ENCODE measurements at places on chromosomes 1 and 21.

- no peak overlapping the region for H3K27ac ChIP-seq
- no peaks in the 10 kb centered on the region for H3K4me1 ChIP-seq
- no peaks in the 10 kb centered on the region for H3K36me3 ChIP-seq
These were observed 1007.4 kb downstream of the TTLL7 start for GRCh38 chr1:82991569-82991968.

DNA sequence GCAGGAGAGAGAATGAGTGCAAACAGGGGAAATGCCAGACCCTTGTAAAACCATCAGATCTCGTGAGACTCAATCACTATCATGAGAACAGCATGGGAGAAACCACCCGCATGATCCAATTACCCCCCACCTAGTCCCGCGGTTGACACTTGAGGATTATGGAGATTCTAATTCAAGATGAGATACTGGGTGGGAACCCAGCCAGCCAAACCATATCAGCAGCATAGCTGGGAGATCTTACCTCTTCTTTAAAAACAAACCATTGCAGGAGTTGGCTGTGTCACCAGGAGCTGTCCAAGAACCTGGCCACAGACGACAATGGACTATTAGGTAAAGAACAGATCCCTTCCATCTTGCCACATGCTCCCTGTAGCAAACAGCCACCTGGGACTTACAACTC is 422.7 kb downstream of the MATN1 start:
- no peaks in the 10 kb centered on the region for H3K36me3 ChIP-seq
- DNase-seq, result no peak
- H3K27ac ChIP-seq, result no peak overlapping the region
- H3K4me3 ChIP-seq, result no peak overlapping the region
- H3K27me3 ChIP-seq, result peaks cover 79% of the 10 kb centered on the region

DNA sequence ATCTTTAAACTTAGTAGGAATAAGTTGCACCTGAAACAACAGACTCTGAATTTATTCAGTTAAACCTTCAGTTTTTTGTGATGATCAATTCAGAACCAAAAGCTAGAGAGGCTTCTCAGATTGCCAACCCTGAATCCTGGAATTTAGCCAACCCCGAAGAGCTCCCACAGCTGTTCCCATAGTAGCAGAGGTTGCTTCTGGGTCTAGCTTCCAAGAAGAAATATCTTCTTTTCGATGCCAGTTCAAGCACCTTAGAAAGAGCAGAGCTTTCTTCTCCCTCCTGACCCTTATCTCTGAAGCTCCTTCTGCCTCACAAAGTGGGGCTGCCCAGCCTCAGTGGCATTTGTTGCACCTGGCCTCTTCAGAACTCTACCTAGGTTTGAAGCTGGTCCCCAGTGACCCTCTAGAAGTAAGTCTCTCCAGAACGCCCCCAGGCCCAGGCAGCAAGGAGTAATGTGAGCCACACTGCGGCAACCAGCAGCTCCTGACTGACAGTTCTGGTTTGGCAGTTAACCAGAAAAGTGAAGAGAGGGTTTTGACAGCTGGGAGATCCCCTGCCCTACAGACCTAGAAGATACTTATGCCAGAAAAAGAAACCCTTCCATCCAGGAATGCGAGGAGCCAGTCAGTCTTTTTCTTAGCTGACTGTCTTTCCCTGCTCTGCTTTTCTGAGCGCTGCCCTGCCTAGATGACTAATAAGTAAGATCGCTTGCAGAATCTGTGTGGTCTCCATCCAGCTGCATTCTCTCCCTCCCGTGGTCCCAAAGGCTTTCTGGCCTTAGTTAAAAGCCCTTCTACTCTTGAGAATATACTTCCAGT is 165.9 kb downstream of the ADGRL4 start:
- H3K4me1 ChIP-seq, result peaks cover 7% of the 10 kb centered on the region
- no peak for DNase-seq
- H3K4me3 ChIP-seq, result no peak overlapping the region

- peaks cover 26% of the 10 kb centered on the region for H3K4me1 ChIP-seq
- no peak for DNase-seq
- H3K36me3 ChIP-seq, result peaks cover 51% of the 10 kb centered on the region
- H3K4me3 ChIP-seq, result no peak overlapping the region
- H3K27ac ChIP-seq, result no peak overlapping the region
These were observed 20.9 kb downstream of the TMED5 start for GRCh38 chr1:93159337-93159736.

- H3K27me3 ChIP-seq, result peaks cover 32% of the 10 kb centered on the region
- no peak overlapping the region for H3K27ac ChIP-seq
- peaks cover 3% of the 10 kb centered on the region for H3K36me3 ChIP-seq
- no peak overlapping the region for H3K4me3 ChIP-seq
- DNase-seq, result no peak
These were observed 4.9 kb upstream of the OMA1 start for GRCh38 chr1:58551186-58552140.

GRCh38 chr1:105793536-105794146 is 1262.8 kb upstream of the PRMT6 start:
- no peaks in the 10 kb centered on the region for H3K36me3 ChIP-seq
- no peaks in the 10 kb centered on the region for H3K27me3 ChIP-seq
- no peak overlapping the region for H3K4me3 ChIP-seq
- no peaks in the 10 kb centered on the region for H3K4me1 ChIP-seq

Data from central memory CD8-positive, alpha-beta T cell (primary cell).